Upper lobe of right lung (tissue), 1 donor: ENCODE measurements at places on chromosomes 4 and X. TPM values are rescaled to one million over a fixed set of nuclear protein-coding genes. Genes with fewer than 3 reads are reported as not detected.

DNA sequence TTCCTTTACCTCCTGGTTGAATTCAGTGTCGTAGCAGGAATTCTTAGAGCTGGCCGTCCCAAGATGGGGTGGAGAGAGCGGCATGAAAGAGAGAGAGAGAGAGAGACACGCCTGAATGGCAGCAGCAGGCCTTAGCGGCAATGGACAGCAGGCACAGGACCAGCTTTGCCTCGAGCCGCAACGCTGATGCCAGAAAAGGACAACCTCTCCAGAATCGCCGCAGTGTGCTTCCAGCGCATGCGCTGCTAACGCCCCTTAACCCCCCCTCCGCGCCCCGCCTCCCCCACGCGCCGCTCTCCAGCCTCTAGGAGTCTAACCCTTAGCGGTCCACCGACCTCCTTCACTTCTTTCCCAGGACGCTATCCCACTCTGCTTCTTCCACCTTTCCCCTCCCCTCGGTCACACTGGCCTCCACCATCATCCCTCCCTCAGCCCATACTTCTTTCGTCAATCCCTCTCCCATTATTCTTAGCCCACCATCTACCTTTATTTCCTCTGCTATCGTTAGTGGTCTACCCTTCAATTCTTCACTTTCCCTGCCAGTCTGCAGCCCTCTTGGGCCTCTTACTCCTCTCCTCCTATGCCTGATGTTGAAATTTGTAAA lies 10.5 kb upstream of the ZCCHC13 start:
- H3K4me3 ChIP-seq, result peak overlapping the region; percentile 62
- no peaks in the 10 kb centered on the region for H3K27me3 ChIP-seq
- H3K4me1 ChIP-seq, result no peaks in the 10 kb centered on the region
- DNase-seq, result peak; percentile 87
- H3K36me3 ChIP-seq, result no peaks in the 10 kb centered on the region

DNA sequence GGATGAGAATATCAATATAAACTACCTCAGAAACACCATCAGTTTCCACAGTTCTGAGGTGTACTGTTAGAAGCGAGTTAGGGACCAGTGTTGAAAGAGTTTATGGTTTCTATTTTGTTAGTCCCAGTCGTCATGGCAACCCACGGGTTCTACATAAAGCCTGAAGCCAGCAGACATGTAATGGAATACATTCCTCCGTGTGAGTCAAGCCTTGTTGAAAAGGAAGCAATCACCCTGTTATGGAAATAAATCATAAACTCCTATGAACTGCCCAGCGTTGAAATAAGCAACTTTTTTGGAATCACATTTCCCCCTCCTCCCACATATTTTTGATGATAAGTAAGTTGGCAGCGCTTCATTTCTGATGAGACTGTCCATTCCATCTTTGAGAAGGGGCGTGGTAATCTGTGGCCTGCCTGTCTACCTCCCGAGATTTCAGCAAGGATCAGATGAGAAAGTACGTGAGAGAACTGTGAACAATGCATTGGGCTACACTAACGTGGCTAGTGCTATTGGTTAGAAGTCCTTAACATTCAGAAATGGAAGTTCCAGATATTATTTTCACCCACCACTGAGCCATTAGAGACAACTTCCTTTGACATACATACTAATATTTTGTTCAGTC lies 40.4 kb upstream of the PDHA1 start:
- no peak overlapping the region for H3K27ac ChIP-seq
- no peak overlapping the region for H3K4me3 ChIP-seq
- no peak for DNase-seq
- H3K4me1 ChIP-seq, result no peaks in the 10 kb centered on the region

Gene SPIN2B
- 8.2 TPM for total RNA-seq

DNA sequence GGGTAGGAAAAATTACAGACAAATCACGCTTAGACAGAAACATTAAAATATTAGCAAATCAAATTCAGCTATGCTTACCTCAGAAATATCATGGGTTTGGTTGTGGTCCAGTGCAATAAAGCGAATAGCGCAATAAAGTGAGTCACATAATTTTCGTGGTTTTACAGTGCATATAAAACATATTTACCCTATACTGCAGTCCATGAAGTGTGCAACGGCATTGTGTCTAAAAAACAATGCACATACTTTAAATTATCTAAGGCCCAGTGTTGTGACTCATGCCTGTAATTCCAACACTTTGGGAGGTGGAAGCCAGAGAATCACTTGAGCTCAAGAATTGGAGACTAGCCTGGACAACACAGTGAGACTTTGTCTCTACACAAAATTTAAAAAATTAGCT lies 195.7 kb upstream of the IL1RAPL1 start:
- no peak overlapping the region for H3K27ac ChIP-seq
- DNase-seq, result no peak
- no peaks in the 10 kb centered on the region for H3K4me1 ChIP-seq

- H3K27ac ChIP-seq, result no peak overlapping the region
- H3K36me3 ChIP-seq, result no peaks in the 10 kb centered on the region
- H3K27me3 ChIP-seq, result no peaks in the 10 kb centered on the region
- H3K4me3 ChIP-seq, result no peak overlapping the region
- no peak for DNase-seq
- H3K4me1 ChIP-seq, result no peaks in the 10 kb centered on the region
Measured at GRCh38 chrX:42869659-42870476, 91.9 kb upstream of the PPP1R2C start.

GRCh38 chrX:13165266-13166189 lies 121.1 kb upstream of the FAM9C start:
- peaks cover 14% of the 10 kb centered on the region for H3K4me1 ChIP-seq
- H3K27me3 ChIP-seq, result no peaks in the 10 kb centered on the region
- H3K27ac ChIP-seq, result peak overlapping the region; percentile 30
- H3K4me3 ChIP-seq, result no peak overlapping the region
- DNase-seq, result no peak
- H3K36me3 ChIP-seq, result no peaks in the 10 kb centered on the region

DNA sequence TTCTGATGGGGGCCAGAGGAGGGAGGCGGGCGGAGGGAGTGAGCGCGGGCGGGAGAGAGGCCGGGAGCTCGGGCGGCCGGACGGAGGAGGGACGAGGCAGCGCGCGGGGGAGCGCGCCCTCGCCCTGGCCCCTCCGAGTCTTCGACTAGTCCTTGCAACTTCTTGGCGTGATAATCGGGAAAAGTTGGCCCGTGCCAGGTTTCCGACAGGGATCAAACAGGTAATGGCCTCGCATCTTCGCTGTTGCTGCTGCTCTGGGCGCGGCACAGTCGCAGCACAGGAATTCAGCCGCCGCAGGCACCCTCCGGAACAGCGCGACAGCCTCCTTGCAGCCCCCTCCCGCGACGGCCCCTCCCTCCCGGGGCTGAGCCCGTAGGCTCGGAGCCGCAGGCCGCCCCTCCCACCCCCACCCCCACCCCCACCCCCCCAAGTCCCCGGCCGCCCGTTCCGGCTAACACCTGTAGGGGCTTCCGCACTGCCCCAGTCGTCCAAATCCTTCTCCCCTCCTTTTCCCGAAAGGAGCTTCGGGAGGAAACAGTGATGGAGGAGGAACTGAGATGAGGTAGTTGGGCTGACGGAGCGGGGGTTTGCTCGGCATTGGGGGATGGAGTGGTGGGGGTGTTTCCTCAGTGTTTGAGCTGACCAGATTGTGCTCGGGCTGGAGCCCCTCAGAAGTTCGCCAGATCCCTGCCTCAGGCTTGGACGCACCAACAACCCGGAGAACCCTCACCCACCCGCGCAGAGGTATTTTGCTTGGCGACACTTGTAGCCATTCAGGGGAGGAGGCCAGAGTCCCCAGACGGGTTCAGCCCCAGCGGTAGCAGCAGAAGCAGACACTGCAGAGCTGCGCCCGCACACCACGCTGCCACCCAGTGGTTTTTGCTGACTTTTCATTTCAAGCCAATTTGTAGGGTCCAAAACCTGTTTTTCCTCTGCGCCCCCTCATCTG lies at the start of gene FGF13:
Gene FGF13 (minus strand): TSS at position 319 of the 949 bp plus-strand sequence. CDS start 714 bp downstream, outside the sequence.
- no peak within 1 kb of the TSS for H3K27ac ChIP-seq

GRCh38 chr4:140308366-140309123 lies 64.9 kb upstream of the SCOC start:
- H3K27ac ChIP-seq, result no peak overlapping the region
- no peaks in the 10 kb centered on the region for H3K36me3 ChIP-seq
- no peak overlapping the region for H3K4me3 ChIP-seq

DNA sequence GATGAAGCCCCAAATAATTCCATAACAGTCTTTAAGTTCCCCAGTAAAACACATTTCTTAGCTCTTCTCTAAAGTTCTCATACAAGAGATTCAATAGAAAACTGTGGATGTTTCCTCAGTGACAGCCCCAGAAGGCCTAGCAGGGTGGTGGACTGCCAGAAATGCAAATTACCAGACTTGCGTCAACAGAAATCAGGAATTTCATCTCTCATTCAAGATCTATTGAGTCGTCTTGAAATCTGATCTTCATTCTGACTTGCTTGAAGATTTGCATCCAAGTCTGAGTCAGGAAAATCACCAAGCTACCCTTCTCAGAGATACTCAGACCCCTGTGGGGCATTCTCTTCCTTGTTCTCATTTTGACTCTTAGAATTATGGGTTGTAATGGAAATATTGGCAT lies 68.9 kb upstream of the NDP start:
- no peaks in the 10 kb centered on the region for H3K27me3 ChIP-seq
- H3K27ac ChIP-seq, result no peak overlapping the region
- H3K4me1 ChIP-seq, result no peaks in the 10 kb centered on the region
- H3K4me3 ChIP-seq, result no peak overlapping the region
- no peaks in the 10 kb centered on the region for H3K36me3 ChIP-seq

- H3K4me1 ChIP-seq, result no peaks in the 10 kb centered on the region
- no peak overlapping the region for H3K27ac ChIP-seq
- no peak for DNase-seq
- no peaks in the 10 kb centered on the region for H3K36me3 ChIP-seq
- no peak overlapping the region for H3K4me3 ChIP-seq
Measured at GRCh38 chrX:69309074-69309792, 144.0 kb upstream of the PJA1 start.

DNA sequence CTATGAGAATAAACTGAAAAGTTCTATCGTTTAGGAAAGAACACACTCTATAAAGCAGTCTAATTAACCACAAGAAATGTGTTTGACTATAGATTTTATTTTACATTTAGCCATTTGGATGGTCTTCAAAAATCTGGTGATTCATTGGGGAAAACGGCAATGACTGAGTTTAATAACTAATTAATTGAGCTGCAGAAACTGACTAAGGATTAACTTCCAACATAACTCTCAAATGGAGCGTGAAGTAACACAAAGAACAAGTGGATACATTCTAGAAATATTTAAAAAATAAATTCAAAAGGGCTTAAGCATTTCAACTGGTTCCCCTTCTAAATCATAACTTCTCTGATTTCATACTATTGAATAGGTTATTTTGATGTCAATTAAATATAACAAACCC lies 1582.4 kb downstream of the PCDH18 start:
- H3K36me3 ChIP-seq, result no peaks in the 10 kb centered on the region
- no peaks in the 10 kb centered on the region for H3K4me1 ChIP-seq
- no peak for DNase-seq
- no peak overlapping the region for H3K4me3 ChIP-seq
- H3K27ac ChIP-seq, result no peak overlapping the region
- no peaks in the 10 kb centered on the region for H3K27me3 ChIP-seq

Gene ANXA3
- total RNA-seq, result 182 TPM

- H3K4me1 ChIP-seq, result no peaks in the 10 kb centered on the region
- no peak overlapping the region for H3K27ac ChIP-seq
- no peaks in the 10 kb centered on the region for H3K27me3 ChIP-seq
- no peak for DNase-seq
Measured at GRCh38 chrX:30573125-30573524, 4.4 kb downstream of the TASL start.

DNA sequence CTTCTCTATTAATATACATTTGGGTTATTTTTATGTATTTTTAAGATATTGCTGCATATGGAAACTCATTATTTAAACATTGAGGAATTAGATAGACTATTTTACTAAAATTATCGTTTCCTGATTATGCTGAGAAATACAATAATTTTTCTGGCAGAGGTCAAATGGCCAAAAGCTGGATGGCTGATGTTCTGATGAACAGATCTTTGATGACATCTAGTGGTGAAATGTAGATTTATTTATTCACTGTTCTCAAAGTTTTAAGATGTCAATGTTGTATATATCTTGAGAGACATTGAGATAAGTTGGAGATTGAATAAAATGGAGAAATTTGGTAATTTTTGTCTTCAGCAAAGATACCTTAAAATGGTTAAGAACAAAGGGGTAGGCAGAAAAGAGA lies 96.2 kb downstream of the UGT8 start:
- no peaks in the 10 kb centered on the region for H3K27me3 ChIP-seq
- DNase-seq, result no peak
- no peaks in the 10 kb centered on the region for H3K36me3 ChIP-seq

GRCh38 chr4:10086506-10087120 lies 30.0 kb downstream of the WDR1 start:
- H3K4me3 ChIP-seq, result no peak overlapping the region
- H3K36me3 ChIP-seq, result peaks cover 97% of the 10 kb centered on the region
- H3K27me3 ChIP-seq, result no peaks in the 10 kb centered on the region
- peaks cover 19% of the 10 kb centered on the region for H3K4me1 ChIP-seq
